Breast epithelium (tissue), 4 donors: ENCODE measurements at places on chromosomes 6 and 20. TPM values are rescaled to one million over a fixed set of nuclear protein-coding genes. Genes with fewer than 3 reads are reported as not detected.

The CGAS gene
- 3.7 TPM for total RNA-seq

The LY6G6F gene
- not detected for total RNA-seq

The ZNF335 gene
- total RNA-seq = 25.9 TPM

The COL11A2 gene
- 0.32 TPM for total RNA-seq

The BPIFB2 gene
- total RNA-seq = 0.98 TPM

The UNC5CL gene
- 1.1 TPM for total RNA-seq

The ENPP3 gene
- total RNA-seq = 0.98 TPM

The PCNA gene
- total RNA-seq = 55.4 TPM

The TMEM170B gene
- total RNA-seq = 15.2 TPM

The BMP5 gene
- 1.3 TPM for total RNA-seq

The HLA-DRA gene
- 259 TPM for total RNA-seq

The TFAP2B gene
- total RNA-seq = 25.0 TPM

The KIF6 gene
- 0.15 TPM for total RNA-seq
